ENCODE measurements at places on chromosomes 7 and 10.

- DNase-seq, result no peak
These were observed 308.4 kb downstream of the BICC1 start for GRCh38 chr10:58820861-58821751.

- no peak for DNase-seq
These were observed 6.6 kb upstream of the CALML3 start for GRCh38 chr10:5518143-5518542.

DNA sequence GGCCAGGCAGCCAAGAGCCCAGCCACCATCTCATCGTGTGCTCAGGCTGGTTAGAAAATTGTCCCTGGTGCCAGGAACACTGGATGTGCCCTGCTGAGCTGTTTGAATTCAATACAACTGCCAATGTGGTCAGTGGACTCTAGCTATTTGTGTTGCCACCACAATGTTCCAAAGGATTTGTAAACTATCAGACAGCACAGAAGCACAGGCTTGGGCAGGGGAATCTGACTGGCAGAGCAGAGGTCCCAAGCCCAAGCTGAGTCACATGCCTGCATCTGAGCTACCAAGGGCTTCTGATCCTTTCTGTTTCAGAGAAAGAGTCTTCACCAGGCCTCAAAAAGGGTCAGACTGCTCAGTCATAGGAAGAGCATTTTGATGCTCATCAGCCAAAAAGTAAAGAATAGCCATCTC, 232.1 kb upstream of the SEMA3C start:
- no peak for DNase-seq

DNA sequence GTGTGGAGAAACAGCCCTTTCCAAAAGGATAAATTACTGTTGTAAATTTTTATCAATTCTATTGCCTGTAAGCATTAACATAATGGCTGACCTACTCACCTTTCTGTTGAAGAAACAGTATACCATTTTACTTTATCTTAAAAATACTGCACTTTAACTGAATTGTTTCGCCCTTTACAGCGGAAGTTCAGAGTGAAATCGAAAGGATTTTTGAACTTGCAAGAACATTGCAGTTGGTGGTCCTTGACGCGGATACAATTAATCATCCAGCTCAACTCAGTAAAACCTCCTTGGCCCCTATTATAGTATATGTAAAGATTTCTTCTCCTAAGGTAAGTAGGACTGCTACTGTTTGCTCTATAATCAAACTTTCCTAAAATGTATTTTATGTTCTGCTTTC, 117.5 kb downstream of the NSUN6 start:
- no peak for DNase-seq

- no peak for DNase-seq
These were observed 26.7 kb downstream of the MKLN1 start for GRCh38 chr7:131354390-131354789.

- no peak for DNase-seq
These were observed 67.1 kb downstream of the OAT start for GRCh38 chr10:124351481-124352220.

GRCh38 chr7:132352800-132353199, 223.5 kb downstream of the PLXNA4 start:
- DNase-seq, result no peak

- DNase-seq, result no peak
These were observed 27.8 kb downstream of the NMT2 start for GRCh38 chr10:15140698-15141097.

- DNase-seq, result no peak
These were observed 30.7 kb upstream of the HSPA12A start for GRCh38 chr10:116772909-116773705.

DNA sequence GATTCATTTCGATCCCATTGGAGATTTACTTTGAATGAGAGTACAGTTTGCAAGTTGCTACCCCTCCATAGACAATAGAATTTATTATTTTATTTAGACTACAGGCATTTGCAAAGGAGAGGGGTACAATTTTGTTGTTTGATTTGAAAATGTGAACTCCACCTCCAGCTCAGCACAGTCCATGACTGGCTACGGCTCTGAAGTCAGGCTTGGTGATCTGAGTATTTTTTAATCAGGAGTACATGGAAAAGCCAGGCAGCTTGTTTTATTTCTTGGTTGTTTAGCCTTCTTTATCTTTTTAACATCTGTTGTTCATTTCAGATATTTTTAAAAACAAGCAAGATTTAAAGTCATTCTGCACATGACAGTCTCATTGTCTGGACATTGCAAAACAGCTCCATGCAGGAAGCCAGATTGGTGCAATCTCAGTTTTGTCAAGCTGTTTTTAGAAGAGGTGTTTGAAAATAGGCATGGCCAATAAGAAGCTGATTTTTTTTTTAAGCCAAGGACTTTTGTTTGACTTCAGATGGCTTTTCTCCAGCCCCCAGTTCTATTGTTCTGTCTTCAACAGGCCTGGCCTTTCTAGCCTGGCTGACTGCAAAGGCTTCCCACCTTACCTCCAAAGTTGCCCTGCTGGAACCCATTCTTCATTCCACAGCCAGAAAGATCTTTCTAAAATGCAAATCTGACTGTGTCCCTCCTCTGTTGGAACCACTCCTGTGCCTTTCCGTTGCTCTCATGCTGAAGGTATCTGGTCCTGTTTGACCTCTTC, 12.2 kb downstream of the PLXDC2 start:
- DNase-seq, result no peak

GRCh38 chr7:74272305-74273038, 16.7 kb upstream of the CLIP2 start:
- DNase-seq, result no peak

GRCh38 chr7:105853931-105854419, 22.4 kb downstream of the ATXN7L1 start:
- DNase-seq, result no peak

- no peak for DNase-seq
These were observed 43.1 kb upstream of the TCF7L2 start for GRCh38 chr10:112906945-112907344.

DNA sequence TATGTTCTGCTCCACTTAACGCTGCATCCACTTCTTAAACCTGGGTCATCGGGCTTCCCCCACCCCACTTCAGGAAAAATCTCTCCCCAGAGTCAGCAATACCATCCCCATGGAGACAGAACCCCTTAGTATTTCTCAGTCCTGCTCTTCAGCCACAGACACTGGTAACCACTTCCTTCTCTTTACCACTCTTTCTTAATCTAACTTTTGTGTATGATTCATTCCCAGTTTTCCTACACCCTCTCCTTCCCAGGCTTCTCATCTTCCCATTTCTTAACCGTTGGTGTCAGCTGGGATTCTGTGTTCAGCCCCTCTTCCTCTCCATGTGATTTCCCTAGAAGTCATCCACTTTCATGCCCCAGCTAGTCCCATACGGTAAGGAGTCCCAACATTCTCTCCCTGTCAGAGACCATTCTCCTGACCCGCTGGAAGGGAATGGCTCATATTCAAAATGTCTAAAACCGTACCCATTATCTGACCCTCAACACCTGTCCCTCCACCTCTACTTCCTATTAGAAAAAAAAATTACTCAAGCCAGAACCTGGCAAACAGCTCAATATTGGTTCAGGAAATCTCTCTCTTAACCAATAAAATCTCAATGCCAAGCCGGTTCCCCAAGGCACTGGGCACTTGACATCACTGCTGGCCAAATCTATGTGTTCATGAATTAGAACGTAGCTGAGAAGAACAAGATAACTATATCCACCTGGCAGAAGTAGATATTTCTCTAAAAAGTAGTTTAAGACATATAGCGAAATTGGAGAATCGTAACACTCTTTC, 89.4 kb downstream of the DGKI start:
- no peak for DNase-seq
